Activated CD4-positive, alpha-beta memory T cell treated with anti-CD3 and anti-CD28 coated beads, Interleukin-2, amount 10 ng/mL, durations not matched to agents 7 days and 5 days (primary cell): ENCODE measurements at places on chromosomes 7 and 10. TPM values are rescaled to one million over a fixed set of nuclear protein-coding genes. Genes with fewer than 3 reads are reported as not detected.

The XRCC2 gene
- 9.7 TPM for total RNA-seq

The IDI2 gene
- not detected for total RNA-seq

The OPN1SW gene
- total RNA-seq, result not detected

The CRTAC1 gene
- total RNA-seq, result not detected

The THSD7A gene
- total RNA-seq, result not detected

The TFR2 gene
- total RNA-seq, result 9.2 TPM

The HMX3 gene
- total RNA-seq, result not detected

The ZNF727 gene
- not detected for total RNA-seq

The LHFPL3 gene
- not detected for total RNA-seq

The CTBP2 gene
- 0.43 TPM for total RNA-seq

The TUBB8 gene
- not detected for total RNA-seq

DNA sequence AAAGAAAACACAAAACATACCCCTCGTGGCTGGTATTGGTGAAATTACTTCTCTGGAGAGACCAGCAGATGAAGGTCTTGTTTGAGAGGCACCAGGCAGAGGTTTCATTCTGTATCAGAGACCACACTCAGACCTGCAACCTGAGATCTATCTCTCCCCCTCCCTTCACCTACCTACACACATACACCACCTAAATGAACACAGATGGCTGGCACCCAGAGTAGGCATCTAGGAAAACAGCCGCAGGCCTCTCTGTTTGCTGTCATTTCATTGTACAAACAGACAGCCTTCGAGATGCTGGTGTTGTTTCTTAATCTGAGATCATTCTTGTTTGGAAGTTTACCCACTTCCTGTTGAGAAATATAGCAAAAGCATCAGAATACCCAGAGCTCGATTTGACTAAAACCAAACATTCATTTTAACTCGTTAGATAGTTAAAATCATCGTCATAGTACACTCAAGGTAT, 173.9 kb upstream of the SLC25A13 start:
- DNase-seq, result peak; percentile 31

DNA sequence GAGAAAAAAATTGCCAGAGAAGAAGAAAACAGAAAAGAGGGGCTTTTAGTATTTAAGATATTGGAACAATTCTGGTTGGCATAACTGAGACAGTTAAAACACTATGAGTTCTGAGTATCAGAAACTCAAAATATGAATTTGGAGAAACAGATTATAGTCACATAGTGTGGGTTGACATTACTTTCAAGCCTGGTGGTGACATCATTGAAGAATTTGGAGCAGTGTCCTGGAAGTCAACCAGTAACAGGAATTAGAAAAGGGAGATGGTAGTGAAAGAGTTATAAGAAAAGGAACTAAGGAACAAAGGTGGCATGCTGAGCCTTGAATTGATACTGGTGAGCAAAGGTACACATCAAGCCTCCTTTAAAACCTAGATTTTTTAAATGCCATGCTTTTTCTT, 88.2 kb downstream of the ZNF438 start:
- DNase-seq, result no peak

DNA sequence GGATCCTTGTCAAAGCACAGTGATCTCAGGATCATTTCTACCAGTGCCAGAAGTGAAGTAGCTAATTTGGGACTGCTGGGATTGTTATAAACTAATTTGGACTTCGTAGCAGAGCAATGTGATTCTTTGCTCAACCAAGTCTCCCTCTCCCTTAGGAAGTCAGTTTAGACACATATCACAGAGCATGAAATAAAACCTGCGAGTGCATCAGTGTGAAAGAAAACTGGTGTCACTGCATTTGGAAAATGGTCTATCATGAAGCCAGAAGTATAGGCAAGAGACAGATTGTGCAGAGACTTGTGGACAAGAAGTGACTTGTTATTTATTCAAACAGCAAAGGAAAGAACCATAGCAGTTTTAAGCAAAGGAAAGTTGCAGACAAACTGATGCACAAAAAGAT, 560.5 kb upstream of the NRG3 start:
- DNase-seq, result no peak

GRCh38 chr7:114922026-114922651, at the start of gene MDFIC:
Gene MDFIC (plus strand): TSS chr7:114922094. CDS start chr7:114923034, 940 bp downstream.
- DNase-seq, result peak; percentile 69

DNA sequence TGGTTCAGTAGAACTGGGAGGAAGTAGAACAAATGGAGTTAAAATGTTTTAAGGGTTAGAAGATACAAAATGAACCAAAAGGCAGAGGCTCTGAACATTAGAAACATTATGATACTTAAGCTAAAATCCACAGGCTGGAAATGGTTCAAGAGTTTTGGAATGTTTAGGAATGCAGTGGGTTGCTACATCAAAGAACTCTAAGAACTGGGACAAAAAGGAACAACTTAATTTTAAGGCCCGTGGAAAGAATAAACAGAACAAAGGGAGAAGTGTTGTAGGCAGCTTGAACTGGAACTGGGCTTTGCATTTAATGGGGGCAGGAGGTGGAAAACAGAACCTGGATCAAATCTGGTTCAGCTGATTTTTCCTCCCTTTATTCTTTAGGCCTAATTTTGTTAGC, 3.5 kb upstream of the C7orf25 start:
- no peak for DNase-seq

- DNase-seq, result no peak
Observed at GRCh38 chr7:26112203-26112740, 39.7 kb upstream of the NFE2L3 start.

DNA sequence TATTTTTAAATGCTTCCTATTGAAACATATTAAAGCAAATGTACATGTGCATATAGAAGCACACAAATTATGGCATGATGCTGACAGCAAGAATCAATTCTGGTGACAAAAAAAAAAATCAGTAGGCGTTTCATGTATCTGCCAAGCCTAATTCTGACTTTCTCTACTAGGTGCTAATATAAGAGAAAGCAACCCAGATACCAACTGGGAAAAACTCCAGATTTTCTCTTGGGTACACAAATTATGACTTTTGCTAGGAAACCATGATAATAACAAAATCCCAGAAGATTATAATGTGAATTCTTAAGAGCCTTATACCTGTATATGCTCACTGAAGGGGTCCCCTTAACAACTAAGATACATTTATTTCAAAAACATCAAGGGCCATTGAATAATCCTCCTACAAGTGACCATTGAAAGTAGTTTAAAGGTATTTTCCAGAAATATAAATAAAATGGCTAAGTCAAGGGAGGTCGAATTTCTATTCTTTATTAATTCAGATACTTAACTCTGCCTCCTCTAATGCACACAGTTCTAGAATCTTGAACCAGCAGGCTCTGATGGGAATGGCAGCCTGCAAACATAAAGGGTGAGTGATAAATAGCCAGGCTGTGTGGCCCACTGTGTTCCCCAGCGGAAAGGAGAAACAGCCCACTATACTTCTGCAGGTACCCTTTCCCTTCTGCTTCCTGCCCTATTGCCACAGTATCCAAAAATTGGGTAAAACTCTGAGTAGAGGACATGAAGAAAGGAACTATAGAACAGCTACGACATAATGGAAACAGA, 84.5 kb downstream of the DGKB start:
- DNase-seq, result no peak

- no peak for DNase-seq
Observed at GRCh38 chr7:141563956-141564623, 12.9 kb downstream of the AGK start.

DNA sequence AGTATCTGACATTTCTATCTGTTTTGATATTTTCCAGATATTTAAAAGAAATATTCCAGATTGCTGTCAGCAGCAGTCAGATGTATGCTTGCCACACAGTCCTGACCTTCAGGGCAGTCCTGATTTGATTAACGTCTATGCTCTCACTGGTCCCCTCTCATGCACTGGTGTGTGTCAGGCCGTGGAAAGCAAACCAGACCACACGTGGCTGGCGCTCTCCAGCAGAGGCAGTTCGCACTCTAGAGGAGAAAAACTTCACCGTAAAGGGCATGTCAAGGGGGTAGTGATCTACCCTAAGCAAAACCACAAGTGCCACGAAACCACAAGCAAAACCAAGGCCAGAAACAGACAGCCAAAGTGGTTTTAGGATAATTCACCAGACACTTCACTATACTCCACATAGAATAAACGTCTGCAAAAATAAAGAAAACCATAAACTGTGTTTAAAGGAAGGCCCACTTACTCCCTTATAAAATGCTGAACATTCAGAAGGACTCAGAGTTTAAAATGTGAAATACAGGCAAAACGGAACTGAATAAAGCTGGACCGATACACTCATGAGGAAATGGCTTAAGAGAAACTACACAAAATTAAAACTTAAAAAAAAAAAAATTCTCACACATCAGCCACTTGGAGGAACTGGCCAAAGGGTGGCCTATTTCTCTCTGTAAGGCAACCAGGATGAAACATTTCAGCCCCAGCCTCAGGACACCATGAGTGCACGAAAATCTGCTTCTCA, 26.4 kb downstream of the PARP12 start:
- no peak for DNase-seq

- DNase-seq, result no peak
Observed at GRCh38 chr10:127018766-127019165, 113.5 kb downstream of the DOCK1 start.

DNA sequence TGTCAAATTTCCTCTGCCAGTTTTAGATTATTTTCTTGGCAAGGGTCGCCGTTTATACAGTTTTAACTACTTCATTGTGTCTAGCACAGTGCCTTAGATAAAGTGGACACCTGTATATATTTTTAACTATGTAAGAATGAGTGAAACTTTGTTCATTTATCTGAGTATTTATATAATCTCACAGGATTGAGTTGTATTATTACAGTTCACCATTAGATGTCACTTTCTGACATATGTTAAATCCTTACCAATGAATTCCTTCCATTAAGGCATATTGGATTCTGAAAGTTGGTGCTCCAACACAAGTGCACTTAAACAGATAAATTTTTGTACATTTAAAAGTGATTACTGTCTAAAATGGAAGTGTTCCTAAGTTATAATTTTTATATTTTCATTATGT, 43.0 kb downstream of the ZMYND11 start:
- DNase-seq, result no peak

DNA sequence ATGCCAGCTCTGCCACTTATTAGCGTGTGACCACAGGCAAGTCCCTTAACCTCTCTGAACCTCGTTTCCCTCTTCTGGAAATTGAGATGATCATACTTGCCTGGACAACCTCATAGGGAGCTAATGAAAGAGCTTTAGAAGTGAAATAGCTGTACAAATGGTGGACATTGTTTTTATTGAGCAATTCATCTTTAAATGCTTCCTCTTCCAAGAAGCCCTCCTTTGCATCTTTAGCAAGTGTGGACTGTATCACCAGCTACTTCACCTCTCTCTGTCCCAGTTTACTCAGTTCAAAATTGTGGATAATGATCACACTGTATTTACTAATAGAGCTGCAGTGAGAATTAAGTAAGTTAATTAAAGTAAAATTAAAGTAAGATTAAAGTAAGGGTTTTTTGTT, 61.7 kb downstream of the CDH23 start:
- no peak for DNase-seq

- no peak for DNase-seq
Observed at GRCh38 chr7:91109200-91109599, 155.0 kb upstream of the FZD1 start.
